ENCODE measurements at places on chromosomes 7 and 10.

DNA sequence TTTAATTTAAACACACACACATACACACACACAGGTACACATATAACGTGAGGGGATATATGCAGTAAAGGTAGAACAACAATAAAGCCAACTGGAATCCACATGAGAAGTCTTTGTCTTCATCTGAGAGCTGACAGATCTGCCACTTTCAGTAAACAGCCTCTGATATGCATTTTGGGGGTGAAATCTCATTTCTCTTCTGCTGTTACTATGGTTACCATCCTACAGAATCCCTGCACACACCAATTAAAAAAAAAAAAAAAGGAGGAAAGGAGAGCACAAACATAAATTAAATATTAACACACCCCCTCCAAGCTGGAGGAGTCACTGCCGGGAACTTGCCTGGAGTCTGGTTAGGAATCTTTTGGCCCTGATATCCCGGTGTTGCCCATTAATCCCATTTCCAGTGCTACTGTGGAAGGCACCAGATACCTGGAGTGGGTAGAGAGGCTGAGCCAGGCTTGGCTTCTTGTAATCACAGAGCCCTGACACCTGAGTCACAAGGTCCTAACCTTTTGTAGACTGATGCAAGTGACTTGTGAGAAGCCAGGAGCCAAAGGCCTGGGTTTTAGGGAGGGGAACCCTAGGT lies 169.1 kb downstream of the LHFPL3 start:
- no peak for DNase-seq

DNA sequence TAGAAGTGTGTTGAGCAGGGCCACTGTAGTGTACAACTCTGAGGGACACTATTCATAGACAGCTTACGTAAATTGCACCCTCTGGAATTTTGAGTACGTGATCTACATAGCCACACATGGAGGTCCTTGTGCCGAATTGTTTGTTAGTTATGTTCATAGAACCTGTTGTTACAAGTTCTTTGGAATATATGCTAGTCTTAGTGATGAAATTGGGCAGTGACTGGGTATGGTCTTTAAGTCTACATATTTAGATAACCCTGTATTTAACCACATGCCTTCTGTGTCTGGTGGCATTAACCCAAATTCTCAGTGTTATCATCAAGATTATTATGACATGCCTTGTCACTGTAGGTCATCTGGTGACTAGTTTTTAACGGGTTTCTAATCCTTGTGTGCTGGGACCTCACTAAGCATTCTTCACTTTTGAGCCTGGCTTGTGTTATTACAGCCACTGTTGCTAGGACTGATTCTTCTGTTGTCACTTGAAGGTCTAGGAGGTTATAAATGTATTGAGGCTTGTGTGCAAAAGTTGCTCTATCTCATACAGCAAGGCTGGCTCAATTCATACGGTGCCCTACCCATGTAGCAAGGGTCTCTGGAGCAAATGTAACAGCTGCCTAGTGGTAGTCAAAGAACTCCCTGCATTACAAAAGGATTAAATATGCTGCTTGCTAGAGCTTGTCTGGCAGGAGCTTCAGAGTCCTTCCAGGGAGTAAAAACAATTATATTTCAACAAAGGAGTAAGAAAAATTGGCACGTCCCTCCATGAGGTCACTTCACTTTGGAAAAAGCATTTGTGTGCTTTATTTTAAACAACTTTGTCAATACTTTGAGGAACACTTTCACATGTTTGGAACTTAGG lies 65.4 kb downstream of the CDK14 start:
- DNase-seq = no peak

- no peak for DNase-seq
Observed at GRCh38 chr10:86756511-86757112, at the start of gene BMPR1A. Gene BMPR1A (plus strand): TSS chr10:86756619. CDS start chr10:86876019, 119,400 bp downstream.

- no peak for DNase-seq
Observed at GRCh38 chr7:143434660-143435059, 8.6 kb upstream of the TAS2R60 start.

GRCh38 chr7:121459148-121459547 lies 63.0 kb upstream of the FAM3C start:
- DNase-seq = no peak

DNA sequence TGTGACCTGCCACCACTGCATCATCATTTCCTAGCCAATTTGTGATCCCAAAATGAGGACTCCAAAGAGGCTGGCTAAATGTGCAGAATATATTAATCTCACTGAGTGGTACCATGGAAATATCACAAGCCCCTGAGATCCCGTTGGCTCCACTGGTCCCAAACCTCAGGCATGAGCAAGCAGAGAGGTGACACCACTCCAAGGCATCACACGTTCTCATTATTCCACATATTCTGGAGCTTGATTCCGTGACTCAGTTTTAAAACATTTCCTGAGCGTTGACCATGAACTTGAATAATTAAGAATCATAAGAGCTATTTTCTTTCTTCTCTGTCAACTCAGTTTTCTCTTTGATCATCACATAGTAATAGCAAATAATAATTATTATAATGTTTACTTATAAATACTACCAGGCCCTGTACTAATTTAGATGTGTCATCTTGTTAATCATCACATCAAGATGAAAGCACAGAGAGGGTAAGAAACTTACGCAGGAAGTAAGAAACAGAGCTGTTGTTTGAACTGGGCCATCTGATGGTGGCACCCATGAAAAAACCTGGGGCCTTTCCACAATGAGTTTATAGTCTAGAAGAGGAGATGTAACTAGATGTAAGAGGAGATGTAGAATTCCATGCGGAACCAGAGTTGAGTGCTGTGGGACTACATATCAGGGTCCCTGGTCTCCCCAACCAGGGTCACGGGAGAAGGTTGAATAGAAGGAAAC lies 3.5 kb downstream of the APBB1IP start:
- no peak for DNase-seq

DNA sequence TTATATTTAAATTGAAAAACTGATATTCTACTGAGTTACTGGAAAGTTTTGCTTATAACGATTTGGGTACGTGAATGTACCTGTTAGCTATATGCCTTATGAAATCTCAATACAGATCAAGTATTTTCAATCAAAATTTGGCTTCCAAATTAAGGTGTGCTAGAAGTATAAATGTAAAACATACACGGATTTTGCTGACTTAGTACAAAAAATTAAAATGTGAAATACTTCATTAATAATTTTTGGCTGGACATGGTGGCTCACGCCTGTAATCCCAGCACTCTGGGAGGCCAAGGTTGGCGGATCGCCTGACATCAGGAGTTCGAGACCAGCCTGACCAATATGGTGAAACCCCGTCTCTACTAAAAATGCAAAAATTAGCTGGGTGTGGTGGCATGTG lies 11.7 kb downstream of the DNAJC1 start:
- DNase-seq = no peak

DNA sequence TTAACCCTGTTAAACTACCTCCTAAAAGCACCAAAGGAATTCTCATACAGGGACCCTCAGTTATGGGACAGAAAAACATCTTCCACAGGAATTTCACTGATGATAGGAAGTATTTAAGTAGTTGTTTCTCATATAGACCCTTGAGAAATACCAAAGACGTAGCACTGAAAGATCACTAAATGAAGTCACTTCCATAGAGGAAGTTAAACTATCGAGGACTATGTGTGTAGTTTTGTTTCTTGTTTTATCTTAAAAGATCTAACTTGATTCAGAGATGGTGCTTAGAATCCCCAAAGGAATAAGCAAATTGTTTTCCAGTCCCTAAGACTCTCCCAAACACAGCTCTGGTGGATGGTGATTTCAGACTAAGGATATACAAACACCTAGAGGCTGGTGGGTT lies 94.8 kb upstream of the AFAP1L2 start:
- no peak for DNase-seq

- DNase-seq = no peak
Observed at GRCh38 chr10:117610321-117610720, 67.8 kb downstream of the EMX2 start.

- DNase-seq = no peak
Observed at GRCh38 chr10:73225518-73225917, 21.5 kb downstream of the DNAJC9 start.

DNA sequence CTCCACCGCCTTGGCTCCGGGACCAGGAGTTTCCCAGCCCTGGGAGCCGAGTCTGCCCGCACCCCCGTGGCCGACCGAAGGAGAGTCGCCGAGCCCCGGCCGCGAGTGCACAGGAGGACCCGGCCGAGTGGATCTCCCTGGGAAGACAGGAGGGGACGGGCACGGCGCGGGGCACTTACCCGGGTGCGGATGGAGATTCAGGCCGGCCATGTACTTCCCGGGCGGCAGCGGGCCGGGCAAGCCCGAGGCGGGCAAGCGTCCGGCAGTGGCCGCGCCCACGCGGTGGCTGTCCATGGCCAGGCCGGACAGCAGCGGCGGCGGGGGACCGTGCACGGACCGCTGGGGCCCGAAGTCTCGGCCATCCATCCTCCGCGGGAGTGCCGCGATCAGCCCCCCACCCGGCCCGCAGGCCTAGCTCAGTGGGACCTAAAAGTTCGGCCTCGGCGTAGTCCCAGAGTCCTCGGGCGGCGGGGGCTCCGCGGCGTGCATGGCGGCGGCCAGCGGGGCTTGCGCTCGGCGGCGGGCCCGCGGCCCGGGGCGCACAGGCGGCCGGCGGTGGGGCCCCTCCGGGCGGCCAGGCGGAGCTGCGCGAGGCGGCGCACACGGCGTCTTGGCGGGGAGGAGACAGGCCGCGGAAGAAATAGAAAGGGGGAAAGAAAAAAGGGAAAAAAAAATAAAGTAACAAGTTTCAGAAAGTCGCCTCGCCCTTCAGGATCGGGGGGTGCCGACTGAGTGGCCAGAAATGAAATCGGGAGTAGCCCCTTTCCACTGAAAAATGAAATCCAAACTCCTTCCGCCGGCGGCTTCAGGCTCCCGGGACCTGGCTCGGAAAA lies 2.5 kb downstream of the TNRC18 start:
- DNase-seq = no peak

DNA sequence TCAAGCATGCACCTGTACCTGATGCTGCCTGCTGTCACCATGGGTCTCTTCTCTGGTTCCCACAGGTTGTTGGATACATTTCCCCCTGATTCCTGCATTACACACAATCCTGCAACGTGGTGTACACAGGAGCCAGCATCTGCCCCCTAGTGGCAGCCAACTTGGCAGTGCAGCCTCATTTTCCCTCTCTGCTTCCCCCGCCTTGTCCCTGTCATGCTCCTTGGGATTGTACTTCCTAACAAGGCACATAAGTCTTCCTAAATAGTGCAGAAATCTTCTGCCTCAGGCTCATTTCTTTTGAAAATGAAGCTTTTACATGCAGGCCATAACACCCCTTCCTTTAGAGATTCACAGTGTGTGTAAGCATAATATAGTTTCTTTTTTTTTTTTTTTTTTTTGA lies 387.5 kb downstream of the CCSER2 start:
- peak; percentile 2 for DNase-seq

DNA sequence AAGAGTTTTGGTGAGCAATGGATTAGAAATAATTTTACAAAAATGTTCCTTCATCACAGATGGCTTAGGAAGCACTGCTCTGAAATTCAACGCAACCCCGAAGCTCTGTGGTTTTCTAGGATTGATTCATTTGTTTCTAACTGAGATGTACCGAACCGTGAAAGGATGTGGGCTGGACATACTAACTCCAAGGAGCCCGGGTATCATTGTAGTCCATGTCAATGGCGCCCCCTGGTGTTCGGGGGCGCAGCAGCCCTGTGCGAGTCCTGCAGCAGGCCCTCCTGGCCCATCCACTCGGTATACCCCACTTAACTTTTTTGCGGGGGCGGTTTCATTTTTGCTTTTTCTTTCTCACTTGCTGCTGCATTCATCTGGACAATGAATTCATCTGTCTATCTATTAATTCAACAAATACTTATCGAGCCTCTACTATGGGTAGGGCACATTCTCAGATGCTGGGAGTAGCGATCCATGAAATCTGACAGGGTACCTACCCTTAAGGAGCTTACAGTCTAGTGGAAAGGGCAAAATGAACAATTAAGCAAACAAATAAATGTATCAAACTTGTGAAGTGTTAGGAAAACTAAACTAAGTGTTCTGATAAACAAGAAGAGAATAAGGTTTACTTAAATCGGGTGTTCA lies 25.2 kb upstream of the ITPRID1 start:
- DNase-seq = peak; percentile 36

DNA sequence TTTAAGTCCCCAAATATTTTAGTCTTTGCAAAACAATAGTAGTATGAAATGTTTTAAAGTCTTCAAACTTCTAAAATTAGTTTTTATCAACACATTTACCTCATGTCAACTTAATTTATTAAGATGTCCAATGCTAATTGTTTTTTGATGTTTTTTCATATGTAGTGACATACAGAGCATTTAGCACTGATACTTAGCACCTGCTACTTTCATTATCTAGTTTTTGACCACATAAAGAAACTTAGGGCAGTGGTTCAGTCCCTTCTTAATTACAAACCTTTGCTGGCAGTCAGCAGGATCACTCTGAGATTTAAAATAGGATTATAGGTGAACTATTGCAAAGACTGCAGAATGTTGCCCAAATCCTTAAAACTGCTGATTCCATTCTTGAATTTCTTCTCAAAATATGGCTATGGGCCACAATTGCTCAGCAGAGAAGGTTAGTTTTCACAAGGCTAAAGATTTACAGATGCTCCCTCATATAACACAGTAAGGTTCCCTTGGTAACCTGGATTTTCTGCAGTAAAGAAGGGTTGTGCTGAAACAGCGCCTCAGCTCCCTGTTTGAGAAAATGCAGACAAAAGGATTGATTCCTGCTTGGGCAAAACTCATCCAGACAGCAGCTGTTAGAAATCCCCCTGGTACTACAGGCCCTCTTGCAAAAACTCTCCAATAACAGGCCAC lies 3.4 kb downstream of the GPR85 start:
- peak; percentile 1 for DNase-seq

- no peak for DNase-seq
Observed at GRCh38 chr7:157738066-157738460, 401.3 kb downstream of the DNAJB6 start.

- no peak for DNase-seq
Observed at GRCh38 chr7:424301-424935, 95.2 kb downstream of the PDGFA start.

GRCh38 chr10:28014651-28015050 lies 15.8 kb upstream of the ODAD2 start:
- no peak for DNase-seq

- DNase-seq = no peak
Observed at GRCh38 chr10:60856405-60856804, 78.1 kb downstream of the CDK1 start.

DNA sequence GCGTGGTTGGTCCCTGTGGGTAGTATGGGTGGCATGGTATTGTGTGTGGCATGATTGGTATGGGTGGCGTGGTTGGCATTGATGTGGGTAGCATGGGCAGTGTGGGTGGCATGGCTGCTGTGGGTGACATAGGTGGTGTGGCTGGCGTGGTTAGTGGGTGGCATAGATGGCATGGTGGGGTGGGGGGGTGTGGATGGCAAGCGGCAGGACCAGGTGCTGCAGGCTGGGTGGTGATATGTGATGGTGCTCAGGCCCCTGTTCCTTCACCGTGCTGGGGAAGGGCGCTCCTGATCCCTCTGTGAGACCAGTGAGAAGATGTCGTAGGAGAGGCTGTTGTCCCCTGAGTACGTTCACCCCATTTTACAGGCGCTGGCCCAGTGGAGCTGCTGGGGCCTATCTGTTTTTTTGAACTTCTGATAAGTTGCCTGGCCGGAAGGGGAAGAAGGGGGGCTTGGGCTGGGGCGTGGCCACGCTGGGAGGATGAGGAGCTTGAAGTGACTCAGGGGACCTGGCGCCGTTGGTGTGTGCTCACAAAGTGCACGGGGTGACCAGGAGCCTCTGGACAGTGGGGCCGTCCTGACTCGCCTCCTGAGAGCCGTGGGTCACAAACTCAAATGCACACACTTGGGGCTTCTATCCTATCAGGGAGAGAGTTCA lies 17.5 kb downstream of the INPP5A start:
- DNase-seq = peak; percentile 55
